ENCODE measurements at places on chromosomes 16 and 17. TPM values are rescaled to one million over a fixed set of nuclear protein-coding genes. Genes with fewer than 3 reads are reported as not detected.

DNA sequence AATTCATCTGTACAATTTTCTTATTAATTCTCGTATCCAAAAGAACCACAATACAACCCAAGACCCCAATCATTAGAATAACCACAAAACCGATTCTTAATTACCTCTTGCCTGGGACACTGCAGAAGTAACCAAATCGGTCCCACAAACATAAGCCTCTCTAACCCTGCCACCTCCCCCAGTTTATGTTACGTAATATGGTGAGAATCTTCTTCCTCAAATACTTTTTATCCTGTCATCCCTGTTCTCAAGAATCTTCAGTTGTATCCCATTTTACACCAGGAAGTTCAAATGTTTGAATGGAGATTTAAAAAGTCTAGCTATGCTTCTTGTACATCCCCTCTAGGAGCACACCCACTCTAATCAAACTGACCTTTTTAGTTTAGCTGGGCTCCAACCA, 269.3 kb upstream of the TBX2 start:
- DNase-seq: no peak

DNA sequence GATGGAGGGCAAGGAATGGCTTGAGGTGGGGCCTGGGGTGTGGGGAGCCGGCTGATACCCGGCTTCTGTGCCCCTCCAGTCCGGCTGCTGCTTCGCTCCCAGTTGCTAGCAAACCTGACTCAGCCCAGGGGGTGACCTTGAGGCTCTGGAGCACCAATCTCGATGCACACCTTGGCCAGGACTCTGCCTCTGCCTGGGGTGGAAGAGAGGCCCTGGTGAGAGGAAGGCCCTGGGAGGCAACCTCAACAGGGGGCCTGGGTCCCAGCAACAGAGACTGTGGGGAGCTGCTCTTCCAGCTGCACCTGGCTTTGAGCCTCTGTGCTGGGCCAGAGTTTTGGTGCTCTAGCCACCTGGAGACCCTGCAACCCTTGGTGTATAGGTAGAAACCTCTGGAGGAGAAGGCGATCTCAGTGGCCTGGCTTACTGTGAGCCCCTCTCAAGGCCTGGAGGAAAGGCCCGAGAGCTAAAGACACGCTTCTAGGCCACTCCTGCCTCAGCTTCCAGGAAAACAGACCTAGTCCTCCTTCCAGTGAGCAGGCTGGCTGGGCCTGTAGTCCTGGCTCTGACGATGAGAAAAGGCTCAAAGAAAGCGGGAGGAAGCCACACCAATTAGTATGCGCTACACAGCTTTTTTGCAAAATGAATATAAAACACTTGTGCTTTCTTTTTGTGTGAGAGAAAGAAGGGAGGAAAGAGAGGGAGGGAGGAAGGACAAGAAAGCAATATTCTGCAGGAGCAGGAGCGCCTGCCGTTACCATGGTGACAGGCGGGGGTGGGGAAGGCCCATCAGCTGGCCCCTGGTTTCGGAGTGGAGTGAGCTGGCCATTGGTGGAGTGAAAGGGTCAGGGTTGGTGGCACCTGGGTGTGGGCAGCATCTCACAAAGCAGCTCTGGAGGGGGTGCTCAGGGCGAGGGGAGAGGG, 51.0 kb downstream of the VAC14 start:
- DNase-seq: no peak

- DNase-seq: peak; percentile 25
Observed at GRCh38 chr16:88591577-88592021, 21.4 kb downstream of the ZC3H18 start.

DNA sequence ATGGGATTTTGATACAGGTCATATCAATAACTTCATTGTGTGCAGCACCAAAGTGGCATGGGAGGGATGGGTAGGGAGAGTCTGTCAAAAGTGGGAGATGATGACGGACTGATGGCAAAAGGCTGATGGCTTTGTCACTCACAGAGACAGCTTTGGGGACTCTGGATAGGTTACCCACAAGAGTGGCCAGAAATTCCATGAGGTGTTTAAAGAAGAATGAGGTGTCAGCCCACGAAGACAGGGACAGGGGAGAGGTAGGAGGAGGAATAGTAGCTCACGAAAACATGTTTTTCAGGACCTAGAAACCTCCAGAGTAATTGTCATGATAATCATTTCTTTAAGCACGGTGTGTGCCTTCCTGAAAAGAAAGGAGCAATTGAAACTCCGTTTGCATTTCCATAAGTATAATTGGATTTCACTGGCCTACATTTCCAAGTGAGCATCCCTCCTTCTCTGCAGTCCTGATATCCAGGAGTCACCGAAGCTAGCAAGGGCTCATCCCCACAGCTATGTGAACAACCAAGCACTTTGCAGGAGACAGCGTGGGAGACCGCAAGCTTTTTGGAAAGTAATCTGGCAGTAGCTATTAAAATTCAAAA, 60.0 kb downstream of the HSD17B2 start:
- DNase-seq: no peak

DNA sequence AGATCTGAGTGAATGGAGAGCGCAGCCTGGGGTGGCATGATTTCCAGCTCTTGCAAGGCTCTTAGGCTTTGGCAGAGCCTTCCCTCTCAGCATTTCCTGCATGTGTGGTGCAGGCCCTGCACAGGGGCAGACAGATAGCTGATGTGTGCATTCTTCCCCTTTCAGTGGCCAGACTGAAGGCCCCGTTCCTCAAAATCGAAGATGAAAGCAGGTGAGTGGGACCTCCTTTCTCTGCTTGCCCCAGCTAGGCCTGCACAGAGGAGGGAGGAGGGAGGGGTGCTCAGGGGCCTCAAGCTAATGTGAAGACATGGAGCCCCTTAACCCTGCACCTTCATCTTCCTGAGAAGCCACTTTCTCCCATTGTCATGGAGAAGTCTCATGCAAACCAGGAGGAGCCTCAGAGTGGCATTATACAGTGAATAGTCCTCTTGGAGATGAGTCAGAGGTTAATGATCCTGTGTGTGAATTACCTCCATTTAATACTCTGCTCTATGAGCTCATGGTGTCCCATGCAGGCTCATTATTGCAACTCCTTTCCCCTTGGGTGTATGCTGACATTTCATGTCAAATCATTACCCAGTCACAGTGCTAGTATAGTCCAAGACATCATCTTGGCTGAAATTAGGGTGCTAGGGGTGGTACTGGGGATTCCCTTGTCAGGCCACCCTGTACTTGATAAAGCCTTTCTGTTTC, 20.4 kb upstream of the ADAM11 start:
- DNase-seq: no peak

GRCh38 chr17:58176200-58176599, 9.4 kb downstream of the OR4D2 start:
- DNase-seq: no peak

DNA sequence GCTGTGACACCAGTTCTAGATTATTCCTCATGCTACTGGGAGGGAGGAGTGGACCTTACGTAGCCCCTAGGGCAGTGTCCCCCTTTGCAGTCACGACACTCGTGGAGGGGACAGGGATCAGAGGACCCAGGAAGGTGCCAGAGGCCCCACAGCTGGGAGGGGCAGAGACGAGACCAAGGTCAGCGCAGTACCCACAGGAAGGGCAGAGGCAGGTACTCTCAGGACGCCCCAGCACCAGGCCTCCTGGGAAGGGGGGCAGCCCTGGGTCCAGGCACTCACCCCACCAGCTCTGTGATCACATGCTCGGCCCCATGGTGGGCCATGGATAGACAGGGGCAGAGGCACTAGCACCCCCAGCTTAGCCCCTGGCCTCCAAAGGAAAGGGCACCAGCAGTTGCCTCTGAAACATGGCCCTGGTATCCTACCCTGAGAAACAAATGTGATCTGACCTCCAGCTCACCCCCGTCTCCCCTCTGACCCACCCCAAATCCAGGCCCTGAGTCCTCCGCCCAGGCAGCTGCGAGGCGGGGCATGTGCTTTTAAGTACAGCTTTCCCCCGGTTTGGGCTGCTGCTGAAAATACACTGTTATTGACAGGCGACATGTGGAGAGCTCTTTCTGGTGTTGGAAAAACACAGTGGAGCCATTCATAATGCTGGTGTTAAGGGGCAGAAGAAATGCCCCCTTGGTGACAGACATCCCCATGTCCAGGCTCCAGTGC, 361.9 kb downstream of the C16orf95 start:
- no peak for DNase-seq

ZDHHC1 gene
- total RNA-seq: 19.3 TPM

MYO15B gene
- 86.6 TPM for total RNA-seq

CCT6B gene
- 4.8 TPM for total RNA-seq

KRT20 gene
- not detected for total RNA-seq

LPO gene
- total RNA-seq: 0.29 TPM

RASL10B gene
- total RNA-seq: 11.1 TPM

EVI2B gene
- total RNA-seq: 10.2 TPM

CETP gene
- 0.66 TPM for total RNA-seq

MYLK3 gene
- total RNA-seq: 0.48 TPM

OTOP2 gene
- not detected for total RNA-seq
